ENCODE measurements at places on chromosomes 1 and 21.

- no peak for DNase-seq
These were observed 191.3 kb upstream of the LMO4 start for GRCh38 chr1:87137342-87137739.

- DNase-seq: no peak
These were observed 58.7 kb downstream of the KIAA0040 start for GRCh38 chr1:175133673-175134435.

DNA sequence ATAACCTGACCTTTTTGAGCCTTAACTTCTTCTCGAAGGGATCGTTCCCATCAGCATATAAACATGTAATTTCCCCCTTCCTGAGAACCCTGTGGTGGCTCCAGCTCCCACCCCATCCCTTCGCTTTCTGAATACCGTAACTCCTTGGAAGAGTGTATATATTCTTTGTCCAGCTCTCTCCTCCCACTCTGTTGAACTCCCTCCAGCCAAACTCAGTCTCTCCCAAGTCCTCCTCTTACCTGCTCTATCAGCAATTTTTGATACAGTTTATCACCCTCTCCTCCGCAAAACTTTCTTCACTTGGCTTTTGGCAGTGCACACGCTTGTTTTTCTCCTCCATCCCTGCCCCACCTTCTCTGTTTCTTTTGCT is 109.9 kb upstream of the SLC25A33 start:
- DNase-seq: no peak

GRCh38 chr1:74771913-74772515 is 39.1 kb downstream of the TYW3 start:
- no peak for DNase-seq

GRCh38 chr1:56125316-56125715 is 454.0 kb downstream of the PLPP3 start:
- no peak for DNase-seq

GRCh38 chr1:203765029-203765837 is at the start of gene LAX1:
LAX1 (plus strand) TSS chr1:203765183; CDS start chr1:203765566, 383 bp downstream.
- DNase-seq: no peak

DNA sequence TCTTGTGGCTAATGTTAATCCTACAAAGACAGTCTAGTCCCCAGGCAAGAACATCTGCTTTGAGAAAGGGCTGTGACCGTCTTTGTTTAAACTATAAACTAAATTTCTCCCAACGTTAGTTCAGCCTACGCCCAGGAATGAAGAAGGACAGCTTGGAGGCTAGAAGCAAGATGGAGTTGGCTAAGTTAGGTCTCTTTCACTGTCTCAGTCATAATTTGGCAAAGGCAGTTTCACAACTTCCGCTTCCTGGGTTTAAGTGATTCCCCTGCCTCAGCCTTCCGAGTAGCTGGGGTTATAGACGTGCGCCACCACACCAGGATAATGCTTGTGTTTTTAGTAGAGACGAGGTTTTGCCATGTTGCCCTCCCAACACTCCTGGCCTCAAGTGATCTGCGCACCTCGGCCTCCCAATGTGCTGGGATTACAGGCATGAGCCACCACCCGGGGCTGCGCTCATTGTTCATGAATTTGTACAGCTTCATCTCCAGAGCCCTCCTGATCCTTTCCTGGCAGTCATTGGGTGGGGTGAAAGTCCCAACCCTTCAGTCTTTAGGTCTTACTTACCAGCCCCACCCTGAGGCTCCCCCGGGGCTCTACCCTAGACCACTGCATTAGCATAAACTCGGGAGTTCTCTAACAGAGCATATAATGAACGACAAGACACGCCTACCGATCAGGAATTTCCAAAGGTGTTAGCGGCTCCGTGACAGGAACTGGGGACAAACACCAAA is 4.9 kb upstream of the MASP2 start:
- DNase-seq: no peak

- DNase-seq: no peak
These were observed 35.0 kb upstream of the AGO1 start for GRCh38 chr1:35847935-35848565.

DNA sequence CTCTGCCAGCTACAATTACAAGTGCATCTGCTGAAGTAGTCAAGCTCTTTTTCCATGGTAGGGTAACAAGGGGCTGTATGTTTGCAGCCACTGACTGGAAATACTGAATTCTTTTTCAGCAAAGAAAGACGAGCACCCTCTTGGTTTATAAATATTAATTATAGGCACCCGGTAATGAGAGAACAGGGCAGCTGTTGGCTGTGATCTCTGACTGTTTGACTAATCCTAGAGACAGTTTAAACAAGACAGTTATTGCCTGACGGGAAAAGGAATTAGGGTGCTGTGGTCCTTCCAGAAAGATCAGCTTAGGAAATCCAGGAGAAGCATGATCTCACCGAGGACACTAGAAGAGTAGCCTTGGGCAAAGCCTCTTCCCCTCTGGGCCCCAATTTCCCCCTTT is 183.7 kb upstream of the ZC3H12A start:
- no peak for DNase-seq

DNA sequence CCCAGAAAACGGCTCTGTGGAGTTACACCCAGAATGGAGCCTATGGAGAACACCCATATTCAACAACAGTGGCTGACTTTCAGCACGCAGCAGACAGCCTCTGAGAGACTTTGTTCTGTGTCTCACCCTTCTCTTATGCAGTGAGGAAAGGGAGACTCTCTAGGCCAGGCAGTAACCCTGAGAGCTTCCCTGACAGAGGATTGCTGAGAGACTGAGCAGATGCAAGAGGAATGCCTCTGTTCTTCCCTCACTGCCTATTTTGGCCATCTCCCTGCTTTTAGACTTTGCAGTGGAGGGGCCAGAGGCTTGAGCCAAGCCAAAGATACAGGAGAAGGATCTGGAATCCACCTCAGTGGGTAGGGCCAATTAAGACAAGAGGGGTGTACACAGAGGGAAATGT is 41.8 kb upstream of the SLC16A1 start:
- DNase-seq: no peak

GRCh38 chr21:34054259-34054658 is 19.1 kb upstream of the MRPS6 start:
- no peak for DNase-seq

- DNase-seq: no peak
These were observed 32.1 kb downstream of the CTNNBIP1 start for GRCh38 chr1:9877962-9878361.

- no peak for DNase-seq
These were observed 1.3 kb upstream of the LAPTM5 start for GRCh38 chr1:30758785-30759380.

- DNase-seq: no peak
These were observed 3.5 kb upstream of the TSPAN1 start for GRCh38 chr1:46171351-46171750.

- DNase-seq: no peak
These were observed 123.2 kb downstream of the SMYD2 start for GRCh38 chr1:214404154-214404553.

All from D721Med (cell line).